Femur (tissue), 1 donor: ENCODE measurements at places on chromosomes 2 and 18.

DNA sequence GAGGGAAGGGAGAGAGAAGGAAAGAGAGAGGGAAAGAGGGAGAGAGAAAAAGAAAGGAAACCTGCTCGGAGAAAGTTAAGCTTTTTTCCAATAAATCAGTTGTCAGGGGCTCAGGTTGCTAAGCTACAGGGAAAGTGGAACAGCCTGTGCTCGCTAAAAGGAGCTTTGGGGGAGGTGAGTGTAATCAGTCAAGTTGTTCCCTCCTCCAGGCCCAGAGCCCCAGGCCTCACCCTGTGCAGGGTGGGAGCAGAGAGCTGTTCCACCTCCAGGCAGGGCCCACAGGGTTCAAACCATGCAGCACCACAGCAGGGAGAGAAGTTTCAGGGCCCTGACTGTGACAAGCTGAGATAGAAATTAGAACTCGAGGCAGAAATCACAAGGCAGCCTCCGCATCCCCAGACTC, 56.4 kb upstream of the PPP1CB start:
- DNase-seq = no peak

DNA sequence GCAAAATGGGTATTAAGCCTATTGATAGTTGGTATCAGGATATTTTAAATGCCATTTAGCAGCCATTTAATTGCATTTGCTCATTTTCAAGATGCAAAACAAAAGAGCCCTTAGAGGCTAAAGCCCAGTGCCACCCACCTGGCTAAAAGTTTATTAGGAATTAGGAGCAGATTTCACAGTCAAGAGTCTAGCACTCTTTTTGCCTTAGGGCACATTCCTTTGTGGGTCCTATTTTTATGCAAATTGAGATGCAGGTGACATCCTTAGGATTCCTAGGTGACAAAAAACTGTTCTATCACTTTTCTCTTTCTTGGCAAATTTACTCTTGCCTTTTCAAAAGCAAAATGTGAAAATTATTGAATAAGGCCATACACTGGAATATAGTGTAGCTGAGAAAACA, 42.0 kb downstream of the CTNNA2 start:
- no peak for DNase-seq

DNA sequence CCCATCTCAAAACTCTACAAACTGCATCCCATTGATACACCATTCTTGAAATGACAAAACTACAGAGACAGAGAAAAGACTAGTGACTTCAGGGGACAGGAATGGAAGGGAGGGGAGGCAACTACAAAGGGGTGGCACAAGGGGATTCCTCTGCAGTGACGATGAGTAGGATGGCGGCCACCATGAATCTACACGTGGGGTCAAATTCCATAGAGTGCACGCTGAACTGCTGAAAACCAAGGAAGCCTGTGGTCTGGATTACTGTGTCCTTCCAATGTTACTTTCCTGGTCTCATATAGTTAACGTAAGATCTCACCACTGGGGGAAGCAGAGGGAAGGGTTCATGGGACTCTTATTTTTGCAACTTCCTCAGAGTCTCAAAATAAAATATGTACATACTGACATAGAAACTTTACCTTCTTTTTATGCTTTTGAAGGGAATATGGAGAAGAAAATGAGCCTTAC, 23.6 kb downstream of the COX7A2L start:
- no peak for DNase-seq

GRCh38 chr2:69811018-69811417, 18.4 kb upstream of the GMCL1 start:
- DNase-seq = no peak

DNA sequence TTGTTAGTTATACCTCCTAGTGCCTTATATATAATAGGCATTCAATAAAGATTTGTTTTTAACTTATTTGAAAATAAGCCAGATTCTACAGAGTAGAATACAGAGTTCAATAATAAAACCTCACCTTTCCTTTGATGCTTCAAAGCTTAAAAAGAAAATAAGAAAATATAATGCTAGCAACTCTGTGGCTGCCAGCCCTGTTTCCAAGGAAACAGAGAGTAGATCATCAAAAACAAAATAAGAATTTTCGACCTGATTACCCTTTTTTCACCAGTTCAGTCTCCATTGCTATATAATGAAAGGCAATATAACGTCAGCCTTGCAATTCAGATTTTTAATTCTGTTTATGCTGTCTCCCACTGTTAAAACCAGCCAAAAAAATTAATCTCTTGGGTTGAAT, 8.9 kb upstream of the PGAP1 start:
- DNase-seq = no peak

DNA sequence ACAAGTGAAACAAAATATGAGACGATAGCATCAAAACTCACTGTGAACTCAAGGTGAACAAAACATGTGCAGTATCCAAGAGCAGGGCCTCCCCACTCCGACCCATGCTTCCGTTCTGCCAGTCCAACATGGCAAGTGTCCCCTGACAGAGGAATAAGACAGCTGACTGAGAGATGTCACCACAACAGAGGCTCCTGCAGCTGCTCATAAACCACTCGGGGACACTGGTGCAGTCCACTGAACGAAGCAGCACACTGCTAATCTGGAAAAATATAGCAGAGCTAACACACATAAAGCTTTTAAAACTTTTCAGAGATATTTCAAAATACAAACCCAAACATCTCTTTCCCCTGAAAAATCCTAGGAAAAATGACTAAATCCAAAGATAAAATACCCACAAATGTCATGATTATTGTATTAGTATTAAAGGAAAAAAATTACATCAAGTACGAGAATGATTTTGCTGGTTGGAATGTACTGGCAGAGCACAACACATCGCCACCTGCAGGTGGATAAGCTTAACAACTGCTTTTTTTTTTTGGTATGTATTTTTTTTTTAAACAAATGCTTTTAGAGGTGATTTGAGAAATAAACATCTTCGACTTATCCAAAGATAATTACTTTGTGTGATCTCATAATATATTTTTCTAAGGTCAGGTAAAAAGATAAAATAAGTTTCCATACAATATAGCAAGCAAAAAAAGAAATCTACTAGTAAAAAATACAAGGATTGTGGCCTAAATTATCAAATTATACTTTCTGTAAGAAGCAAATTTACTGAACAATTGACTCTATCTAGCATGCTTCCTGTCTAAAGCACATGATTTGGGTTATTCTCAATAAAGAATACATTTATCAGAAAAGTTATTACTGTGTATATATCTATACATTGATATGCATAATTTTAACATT, 18.6 kb downstream of the THADA start:
- no peak for DNase-seq

DNA sequence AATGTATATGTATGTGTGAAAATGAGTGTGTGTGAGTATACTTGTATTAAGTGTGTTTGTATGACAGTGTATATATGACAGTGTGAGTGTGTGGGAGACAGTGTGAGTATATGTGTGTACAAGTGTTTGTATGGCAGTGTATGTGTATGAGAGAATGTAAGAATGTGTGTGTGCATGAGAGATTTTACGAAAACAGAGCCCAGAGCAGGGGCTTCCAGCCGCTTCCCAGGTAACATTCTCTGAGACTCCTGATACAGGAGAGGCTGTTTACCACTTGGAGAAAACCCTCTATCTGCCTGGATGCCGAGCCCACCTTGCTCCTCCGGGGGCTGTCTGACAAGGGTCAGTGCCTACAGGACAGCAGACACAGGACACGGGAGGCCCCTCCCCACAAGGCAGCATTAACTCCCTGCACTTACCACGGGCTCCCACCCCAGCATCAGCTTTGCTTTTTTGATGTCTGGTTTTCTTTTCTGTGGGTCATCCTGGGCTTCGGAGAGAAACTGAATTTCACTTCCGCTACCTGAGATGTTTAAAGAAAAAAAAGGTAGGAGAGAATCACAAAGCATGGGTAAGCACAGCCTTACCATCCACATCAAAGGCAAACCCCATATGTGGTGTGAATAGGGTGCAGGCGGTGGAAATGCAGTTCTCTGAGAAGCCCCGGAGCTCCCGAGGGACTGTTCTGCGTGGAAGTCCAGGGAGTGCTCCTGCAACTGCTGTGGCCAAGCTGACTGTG, 97.6 kb downstream of the UXS1 start:
- DNase-seq = no peak

DNA sequence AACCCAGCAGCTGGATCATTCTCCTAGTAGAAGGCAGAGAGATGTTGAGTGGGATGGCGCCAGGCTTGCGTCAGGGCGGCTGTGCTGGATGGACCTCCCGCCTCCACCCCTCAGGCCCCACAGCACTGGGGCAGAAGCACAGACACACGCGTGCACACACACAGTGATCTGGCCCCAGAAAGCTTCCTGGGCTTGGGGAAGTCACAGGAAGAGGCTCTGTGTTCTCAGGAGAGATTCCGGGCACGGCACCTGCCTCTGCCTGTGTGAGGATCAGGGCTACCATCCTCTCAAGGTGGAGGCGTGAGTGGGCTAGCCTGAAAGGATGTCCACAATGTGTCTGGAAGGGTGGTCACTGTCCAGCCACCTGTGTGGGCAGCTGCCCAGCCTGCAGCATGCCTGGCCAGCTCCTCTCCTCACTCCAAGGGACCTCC, 229.8 kb upstream of the HS6ST1 start:
- no peak for DNase-seq

DNA sequence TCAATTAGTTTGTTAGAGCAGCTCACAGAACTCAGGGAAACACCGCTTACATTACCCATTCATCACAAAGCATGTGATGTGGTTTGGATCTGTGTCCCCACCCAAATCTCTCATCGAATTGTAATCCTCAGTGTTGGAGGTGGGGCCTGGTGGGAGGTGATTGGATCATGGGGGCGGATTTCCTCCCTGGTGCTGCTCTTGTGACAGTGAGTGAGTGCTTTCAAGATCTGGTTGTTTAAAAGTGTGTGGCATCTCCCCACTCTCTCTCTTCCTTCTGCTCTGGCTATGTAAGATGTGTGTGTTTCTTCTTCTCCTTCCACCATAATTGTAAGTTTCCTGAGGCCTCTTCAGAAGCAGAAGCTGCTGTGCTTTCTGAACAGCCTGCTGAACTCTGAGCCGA, 63.5 kb upstream of the AGPS start:
- no peak for DNase-seq

GRCh38 chr2:235709124-235709813, 215.4 kb downstream of the AGAP1 start:
- DNase-seq = no peak

DNA sequence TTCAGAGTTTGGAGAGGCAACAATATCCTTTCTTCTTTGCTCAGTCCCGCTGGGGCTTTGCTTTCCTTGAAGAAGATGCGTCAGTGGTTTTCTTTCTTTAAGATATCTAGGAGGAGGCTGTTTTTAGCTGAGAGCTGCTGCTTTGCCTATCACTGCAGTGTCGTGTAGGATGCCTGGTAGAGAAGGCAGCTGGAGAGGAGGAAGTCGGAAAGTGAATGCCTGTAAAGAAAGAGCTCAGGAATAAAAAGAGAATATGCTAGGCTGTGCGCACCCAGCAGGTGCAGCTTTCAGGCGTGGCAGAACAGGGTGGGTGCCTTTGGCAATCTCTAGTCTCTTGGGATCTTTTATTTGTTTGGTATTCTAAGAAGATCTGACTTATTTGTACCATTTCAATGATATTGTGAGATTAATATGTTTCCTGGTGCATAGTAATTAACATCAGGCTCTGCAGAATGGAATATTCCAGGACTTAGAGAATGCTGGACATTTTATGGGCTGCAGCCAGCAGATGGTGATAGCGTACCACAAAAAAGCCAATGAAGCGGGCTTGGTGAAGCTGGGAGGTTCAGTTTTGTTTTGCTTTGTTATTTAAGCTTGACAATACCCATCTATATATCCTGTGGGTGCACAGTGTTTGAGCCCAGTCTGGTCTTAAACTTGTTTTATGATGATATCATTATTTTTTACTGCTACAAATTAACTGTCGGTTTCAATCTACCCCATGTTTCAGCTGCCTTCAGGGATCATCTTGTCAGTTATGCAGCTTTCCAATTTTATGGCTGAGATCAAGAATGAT, 34.9 kb downstream of the CAVIN2 start:
- peak; percentile 80 for DNase-seq

DNA sequence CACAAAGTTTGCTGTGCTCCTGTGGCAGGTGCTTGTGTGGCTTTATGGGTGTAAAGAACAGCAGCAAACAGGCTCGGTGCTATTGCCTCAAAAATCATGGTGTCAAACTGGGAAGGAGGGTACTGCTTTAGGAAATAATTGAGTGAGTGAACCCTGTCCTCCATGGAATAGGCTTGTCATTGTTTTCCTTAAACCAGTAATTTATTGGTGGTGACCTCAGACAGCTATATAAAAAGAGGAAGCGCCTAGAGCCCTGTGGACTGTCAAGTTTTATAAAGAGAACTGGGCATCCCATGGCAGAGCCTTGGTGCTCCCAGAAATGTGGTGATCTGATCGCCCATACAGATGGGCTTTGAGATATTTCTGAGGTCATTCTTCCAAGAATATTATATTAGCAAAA, 4.7 kb upstream of the CXCR4 start:
- no peak for DNase-seq

- no peak for DNase-seq
These were observed 905.3 kb upstream of the VRK2 start for GRCh38 chr2:57141269-57141668.

GRCh38 chr2:62010632-62011256, 105.3 kb downstream of the COMMD1 start:
- DNase-seq = no peak

- no peak for DNase-seq
These were observed 10.0 kb downstream of the SLC4A5 start for GRCh38 chr2:74333175-74333574.

GRCh38 chr18:73708591-73708990, 439.0 kb downstream of the FBXO15 start:
- no peak for DNase-seq

- DNase-seq = no peak
These were observed 702.4 kb downstream of the CPS1 start for GRCh38 chr2:211258646-211259335.

DNA sequence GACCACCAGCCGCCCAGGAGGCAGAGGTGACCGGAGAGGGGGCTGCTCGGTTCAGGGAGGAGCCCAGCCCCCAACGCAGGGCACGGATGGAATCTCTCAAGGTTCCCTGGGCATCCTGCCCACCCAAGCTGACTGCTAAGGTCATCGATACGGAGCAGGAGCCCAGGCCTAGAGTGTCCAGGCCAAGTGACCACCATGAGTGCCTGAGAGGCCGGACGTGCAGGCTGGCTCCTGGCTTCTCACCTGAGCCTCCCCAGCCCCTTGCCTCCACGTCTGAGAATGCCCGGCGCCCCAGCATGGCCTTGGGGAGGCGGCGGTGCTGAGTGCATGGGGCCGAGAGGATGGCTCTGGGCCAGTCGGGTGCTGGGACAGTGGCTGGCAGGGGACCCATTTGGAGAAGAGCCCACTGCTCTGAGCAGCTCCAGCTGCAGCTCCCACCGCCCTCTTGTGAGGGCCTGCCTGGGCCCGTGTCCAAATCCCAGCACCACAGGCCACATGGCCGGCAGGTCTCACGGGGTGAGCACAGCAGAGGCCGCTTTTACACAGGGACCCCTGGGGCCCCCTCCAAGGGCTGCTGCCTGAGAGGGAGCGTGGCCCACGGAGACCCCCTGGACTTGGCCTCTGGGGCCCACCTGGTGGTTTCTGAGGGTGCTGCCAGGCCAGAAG, 102.8 kb upstream of the CTDP1 start:
- DNase-seq = peak; percentile 83

- DNase-seq = no peak
These were observed 385.1 kb upstream of the MEX3C start for GRCh38 chr18:51582551-51582950.

- DNase-seq = no peak
These were observed 1.7 kb upstream of the SP100 start for GRCh38 chr2:230414302-230414701.

GRCh38 chr2:142218471-142218870, 87.7 kb upstream of the LRP1B start:
- no peak for DNase-seq

- DNase-seq = peak; percentile 36
These were observed 80.2 kb downstream of the CMPK2 start for GRCh38 chr2:6785493-6785892.
